ENCODE measurements at places on chromosomes 16 and 17. TPM values are rescaled to one million over a fixed set of nuclear protein-coding genes. Genes with fewer than 3 reads are reported as not detected.

The MRPS23 gene
- total RNA-seq = 13.7 TPM

The CD19 gene
- total RNA-seq = 0.17 TPM

- peaks cover 4% of the 10 kb centered on the region for H3K4me1 ChIP-seq
- peaks cover 2% of the 10 kb centered on the region for H3K27me3 ChIP-seq
- no peak overlapping the region for H3K27ac ChIP-seq
- no peak overlapping the region for H3K4me3 ChIP-seq
- no peak for DNase-seq
Measured at GRCh38 chr17:74922172-74922571, 883 bp downstream of the USH1G start.

- H3K27ac ChIP-seq = no peak overlapping the region
- no peak overlapping the region for H3K4me3 ChIP-seq
- no peaks in the 10 kb centered on the region for H3K27me3 ChIP-seq
Measured at GRCh38 chr17:29648005-29648404, 25.3 kb upstream of the CORO6 start.

DNA sequence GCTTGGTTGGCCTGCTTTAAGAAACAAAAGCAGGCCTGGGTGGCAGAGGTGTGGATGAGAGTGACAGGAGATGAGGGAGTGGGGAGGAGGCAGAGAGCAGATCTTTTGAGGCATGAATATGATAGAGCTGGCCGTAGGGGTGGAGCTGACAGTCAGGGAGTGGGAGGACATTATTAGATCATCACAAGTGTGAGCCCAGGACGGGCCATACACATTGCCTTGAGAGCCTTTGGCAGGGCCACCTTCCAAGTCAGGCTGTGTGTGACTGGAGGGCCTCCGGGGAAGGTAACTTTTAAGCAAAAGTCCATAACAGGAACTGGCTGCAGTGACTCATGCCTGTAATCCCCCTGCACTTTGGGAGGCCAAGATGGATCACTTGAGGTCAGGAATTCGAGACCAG, 26.3 kb downstream of the GINS3 start:
- no peak for DNase-seq
- H3K4me1 ChIP-seq = no peaks in the 10 kb centered on the region
- no peaks in the 10 kb centered on the region for H3K36me3 ChIP-seq

The ARL6IP1 gene
- 260 TPM for total RNA-seq

DNA sequence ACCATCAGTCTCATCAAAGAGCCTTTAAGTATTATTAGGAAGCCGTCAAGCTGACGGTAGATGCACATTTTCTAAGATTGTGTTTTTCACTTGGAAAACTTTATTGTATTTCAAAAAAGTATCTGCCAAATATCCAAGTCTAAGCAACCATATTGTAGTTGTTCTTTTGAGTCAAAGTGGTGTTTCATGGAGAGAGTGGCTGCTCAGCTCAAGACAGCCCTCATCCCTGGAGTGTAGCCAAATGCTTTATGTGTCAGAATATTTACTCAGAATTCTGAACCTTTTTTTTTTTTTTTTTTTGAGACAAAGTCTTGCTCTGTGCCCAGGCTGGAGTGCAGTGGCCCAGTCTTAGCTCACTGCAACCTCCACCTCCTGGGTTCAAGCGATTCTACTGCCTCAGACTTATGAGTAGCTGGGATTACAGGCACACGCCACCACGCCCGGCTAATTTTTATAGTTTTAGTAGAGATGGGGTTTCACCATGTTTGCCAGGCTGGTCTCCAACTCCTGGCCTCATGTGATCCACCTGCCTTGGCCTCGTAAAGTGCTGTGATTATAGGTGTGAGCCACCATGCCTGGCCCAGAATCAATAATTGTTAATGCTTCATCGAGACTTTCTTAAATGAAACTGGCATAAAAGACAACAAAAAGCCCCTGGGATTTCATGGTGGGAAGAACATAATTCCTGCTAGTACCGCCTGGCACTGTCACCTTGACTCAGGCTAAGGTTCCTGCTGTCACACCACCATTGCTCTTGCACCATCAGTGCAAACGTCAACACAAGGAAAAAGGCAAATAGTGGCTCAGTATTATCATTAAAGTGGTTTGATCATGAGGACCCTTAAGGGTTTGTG, 45.5 kb downstream of the PRKCA start:
- H3K4me3 ChIP-seq = no peak overlapping the region
- H3K4me1 ChIP-seq = peaks cover 10% of the 10 kb centered on the region
- DNase-seq = no peak
- no peaks in the 10 kb centered on the region for H3K36me3 ChIP-seq
- no peak overlapping the region for H3K27ac ChIP-seq

DNA sequence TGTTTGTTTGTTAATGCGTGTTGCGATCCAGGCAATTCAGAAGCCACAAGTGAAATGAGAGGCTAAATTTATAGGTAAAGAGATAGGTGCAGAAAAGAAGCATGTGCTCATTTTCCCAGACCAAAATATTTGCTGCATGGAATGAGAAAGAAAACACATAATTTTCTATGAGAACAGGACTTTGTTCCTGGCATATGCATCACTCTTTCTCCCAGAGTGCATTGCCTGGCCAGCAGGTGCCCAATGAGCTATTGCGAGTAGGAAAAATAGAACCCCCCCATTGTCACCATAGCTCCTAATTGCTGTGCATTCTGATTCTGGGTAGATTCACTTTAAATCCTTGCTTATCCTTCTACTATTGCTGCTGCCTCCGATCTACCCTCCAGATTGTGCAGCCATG, 410.4 kb downstream of the PMP22 start:
- no peak overlapping the region for H3K27ac ChIP-seq
- no peak overlapping the region for H3K4me3 ChIP-seq
- no peaks in the 10 kb centered on the region for H3K36me3 ChIP-seq
- no peaks in the 10 kb centered on the region for H3K4me1 ChIP-seq

DNA sequence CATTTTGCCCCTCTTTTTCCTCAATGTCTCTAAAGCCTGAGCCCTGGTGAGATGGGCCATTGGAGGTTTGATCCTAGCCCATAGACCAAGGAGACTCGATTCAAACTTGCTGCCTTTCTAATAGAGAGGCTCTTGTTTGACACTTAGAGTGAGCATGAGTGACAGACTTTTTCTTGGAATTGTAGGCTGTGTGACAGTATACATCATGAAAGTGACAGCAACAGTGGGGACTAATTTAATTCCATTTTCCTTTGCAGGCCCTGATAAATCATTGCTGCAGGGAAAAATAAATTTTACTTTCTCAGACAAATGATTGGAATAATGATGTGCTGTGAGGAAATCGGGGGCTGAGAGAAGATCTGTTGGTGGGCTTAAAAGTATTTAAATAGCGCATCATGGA, 169.0 kb upstream of the NOL11 start:
- H3K4me1 ChIP-seq = peaks cover 4% of the 10 kb centered on the region
- H3K27me3 ChIP-seq = no peaks in the 10 kb centered on the region
- no peak overlapping the region for H3K27ac ChIP-seq
- DNase-seq = no peak

DNA sequence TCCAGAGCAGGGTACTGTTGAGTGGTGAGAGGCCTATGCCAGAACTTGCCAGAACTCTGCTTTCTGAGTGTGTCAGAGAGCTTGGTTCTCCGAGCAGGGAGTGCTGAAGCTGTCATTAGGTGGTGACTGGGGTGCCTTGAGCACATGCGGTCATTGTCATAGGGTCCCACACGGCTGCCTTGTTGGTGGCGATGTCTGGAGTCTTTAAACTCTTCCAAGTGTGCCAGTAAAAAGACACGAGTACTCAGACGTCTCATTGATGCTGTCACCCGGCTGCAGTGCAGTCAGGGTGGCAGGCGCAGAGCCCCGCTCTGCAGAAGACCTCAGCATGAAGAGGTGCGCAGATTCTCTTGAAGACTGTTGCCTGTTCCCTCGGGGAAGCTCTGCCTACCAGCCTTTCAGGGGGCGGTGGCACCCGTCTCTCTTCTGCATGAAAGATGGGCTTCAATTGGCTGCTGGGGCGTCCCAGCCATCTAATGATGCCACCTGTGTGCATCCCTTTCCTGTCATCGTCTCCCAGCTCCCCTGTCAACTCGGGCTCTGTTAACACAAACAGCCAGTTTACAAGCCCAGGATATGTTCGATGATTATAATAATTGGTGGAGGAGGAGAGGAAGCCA, 58.3 kb downstream of the NKD1 start:
- H3K4me3 ChIP-seq = no peak overlapping the region
- DNase-seq = no peak
- H3K36me3 ChIP-seq = no peaks in the 10 kb centered on the region
- no peak overlapping the region for H3K27ac ChIP-seq

DNA sequence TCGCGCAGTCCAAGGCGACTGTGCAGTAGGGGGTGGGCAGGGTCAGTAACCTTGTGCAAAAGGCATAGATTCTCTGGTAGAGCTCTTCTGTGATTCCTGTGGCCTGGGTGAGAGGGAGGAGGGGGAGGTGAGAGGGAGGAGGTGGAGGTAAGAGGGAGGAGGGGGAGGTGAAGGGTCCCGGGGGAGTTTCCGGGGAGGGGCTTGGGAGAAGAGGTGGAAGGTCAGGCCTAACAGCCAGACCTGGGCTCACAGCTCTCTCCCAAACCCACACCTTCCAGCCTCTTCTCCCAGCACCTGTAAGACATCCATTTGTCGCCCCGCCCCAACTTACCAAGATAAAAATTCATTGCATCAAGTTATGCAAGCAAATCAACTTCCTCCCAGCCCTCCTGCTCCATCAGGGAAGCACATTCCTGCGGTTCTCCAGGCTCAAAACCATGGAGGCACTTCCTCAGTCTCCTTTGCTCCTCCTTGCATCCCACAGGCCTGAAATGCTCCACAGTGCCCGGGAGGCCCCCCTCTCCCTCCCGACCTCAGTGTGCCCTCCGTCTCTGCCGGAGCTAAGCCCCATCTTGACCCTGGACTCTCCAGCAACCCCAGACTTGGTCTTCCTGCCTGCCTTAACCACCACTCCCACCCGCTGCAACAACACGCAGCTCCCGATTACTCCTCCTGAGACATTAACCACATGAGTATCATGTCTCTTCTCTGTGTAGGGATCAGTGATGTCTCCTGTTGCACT, 30.5 kb downstream of the PIK3R6 start:
- H3K4me3 ChIP-seq = no peak overlapping the region
- DNase-seq = no peak
- no peaks in the 10 kb centered on the region for H3K36me3 ChIP-seq
- no peak overlapping the region for H3K27ac ChIP-seq
- no peaks in the 10 kb centered on the region for H3K27me3 ChIP-seq
- no peaks in the 10 kb centered on the region for H3K4me1 ChIP-seq

The DHRS7C gene
- 0.28 TPM for total RNA-seq

The GCGR gene
- 72.0 TPM for total RNA-seq

The RGS11 gene
- total RNA-seq = not detected

GRCh38 chr17:49472527-49472926, 22.6 kb upstream of the NGFR start:
- H3K27me3 ChIP-seq = no peaks in the 10 kb centered on the region
- no peak for DNase-seq
- no peaks in the 10 kb centered on the region for H3K36me3 ChIP-seq
- no peaks in the 10 kb centered on the region for H3K4me1 ChIP-seq
- no peak overlapping the region for H3K4me3 ChIP-seq

- H3K36me3 ChIP-seq = no peaks in the 10 kb centered on the region
- H3K4me3 ChIP-seq = no peak overlapping the region
- no peaks in the 10 kb centered on the region for H3K4me1 ChIP-seq
- H3K27me3 ChIP-seq = no peaks in the 10 kb centered on the region
- H3K27ac ChIP-seq = no peak overlapping the region
Measured at GRCh38 chr16:66419527-66419926, 7.6 kb upstream of the BEAN1 start.

DNA sequence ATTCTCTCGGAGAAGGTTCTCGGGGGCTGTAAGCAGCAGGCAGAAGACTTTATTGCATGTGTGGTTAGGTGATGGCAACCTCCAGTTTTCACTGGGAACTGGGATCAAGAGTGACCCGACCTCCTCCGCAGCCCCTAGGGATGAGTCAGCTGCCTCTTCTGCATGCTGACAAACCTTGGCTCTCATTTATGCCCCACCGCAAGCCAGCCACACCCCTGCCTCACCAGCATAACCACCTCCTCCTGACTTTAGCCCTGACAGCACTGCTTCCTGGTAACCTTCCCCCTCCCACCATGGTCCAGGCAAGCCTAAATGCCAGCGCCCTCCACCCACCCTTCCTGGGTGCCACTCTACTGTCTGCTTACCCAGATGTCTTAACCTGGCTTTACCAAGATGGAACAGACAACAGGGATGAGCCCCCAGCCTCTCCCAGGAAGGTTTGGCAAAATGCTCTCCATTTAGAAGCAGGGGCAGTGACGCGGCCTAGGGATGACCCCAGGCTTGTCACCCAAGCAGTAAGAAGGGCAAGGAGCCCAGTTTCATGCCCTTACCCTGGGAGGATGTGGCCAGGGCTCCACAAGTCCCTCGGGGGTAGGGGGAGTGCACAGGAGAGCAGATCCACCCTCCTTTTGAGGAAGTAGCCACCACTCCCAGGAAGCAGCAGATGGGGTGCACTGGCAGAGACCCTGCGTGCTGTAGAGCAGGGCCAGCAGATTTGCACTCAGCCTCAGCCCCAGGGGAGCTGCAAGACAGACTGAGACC, 73.5 kb downstream of the GOSR1 start:
- H3K4me1 ChIP-seq = no peaks in the 10 kb centered on the region
- H3K36me3 ChIP-seq = no peaks in the 10 kb centered on the region

DNA sequence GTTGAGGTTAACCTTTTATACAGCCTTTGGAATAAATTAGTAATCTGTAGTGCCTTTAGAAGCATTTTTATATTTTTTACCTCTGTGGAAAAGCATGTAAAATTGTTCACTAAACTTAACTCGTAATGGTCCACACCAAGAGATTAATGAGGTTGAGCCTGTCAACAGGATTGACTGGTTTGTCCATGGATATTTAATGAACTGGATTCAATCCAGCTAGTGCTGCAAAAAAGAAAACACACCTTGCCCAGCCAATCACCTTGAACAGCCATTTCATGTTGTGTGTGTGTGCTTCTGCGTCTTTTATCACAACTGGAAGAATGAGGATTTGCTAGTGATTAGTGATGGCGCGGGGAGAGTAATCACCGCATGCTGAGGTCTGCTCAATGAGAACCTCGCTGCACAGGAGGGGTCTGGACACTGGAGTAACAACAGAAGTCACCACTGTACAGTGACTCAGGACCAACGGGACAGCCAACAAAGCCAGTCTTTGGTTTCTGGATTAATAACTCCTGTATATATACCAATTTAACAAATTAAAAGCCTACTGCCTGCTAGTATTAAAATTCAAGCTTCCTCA, 33.7 kb downstream of the LITAFD start:
- no peak overlapping the region for H3K4me3 ChIP-seq
- no peaks in the 10 kb centered on the region for H3K4me1 ChIP-seq
- H3K27ac ChIP-seq = no peak overlapping the region

DNA sequence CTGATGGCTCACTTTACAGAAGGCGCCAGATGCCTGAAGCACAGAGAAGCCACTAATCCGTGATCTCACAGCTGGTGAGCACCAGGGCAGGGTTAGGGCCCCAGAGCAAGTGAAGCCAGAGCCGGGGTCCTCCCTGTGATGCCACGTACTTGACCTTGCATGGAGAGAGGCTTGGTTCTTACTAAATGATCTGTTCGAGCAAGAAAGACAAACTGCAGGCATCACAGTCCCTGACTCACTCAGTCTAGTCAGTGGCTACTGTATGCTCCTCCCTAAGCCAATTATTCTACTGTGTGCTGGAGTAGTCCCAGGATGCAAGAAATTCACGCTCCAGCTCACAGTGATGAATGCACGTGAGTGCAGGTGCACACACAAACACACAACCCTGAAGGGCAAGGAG, 55.4 kb downstream of the SDK2 start:
- no peak overlapping the region for H3K4me3 ChIP-seq
- DNase-seq = no peak
- H3K4me1 ChIP-seq = no peaks in the 10 kb centered on the region
- no peaks in the 10 kb centered on the region for H3K36me3 ChIP-seq
- no peaks in the 10 kb centered on the region for H3K27me3 ChIP-seq

GRCh38 chr16:51753467-51754127, 602.5 kb upstream of the SALL1 start:
- no peaks in the 10 kb centered on the region for H3K36me3 ChIP-seq
- no peaks in the 10 kb centered on the region for H3K27me3 ChIP-seq
- H3K4me1 ChIP-seq = no peaks in the 10 kb centered on the region
- DNase-seq = no peak
- H3K4me3 ChIP-seq = no peak overlapping the region

Data from liver (tissue), 10 donors.